ENCODE measurements at places on chromosomes 3 and 15.

- DNase-seq: peak; percentile 45
These were observed 36.3 kb upstream of the TMC3 start for GRCh38 chr15:81410318-81410753.

DNA sequence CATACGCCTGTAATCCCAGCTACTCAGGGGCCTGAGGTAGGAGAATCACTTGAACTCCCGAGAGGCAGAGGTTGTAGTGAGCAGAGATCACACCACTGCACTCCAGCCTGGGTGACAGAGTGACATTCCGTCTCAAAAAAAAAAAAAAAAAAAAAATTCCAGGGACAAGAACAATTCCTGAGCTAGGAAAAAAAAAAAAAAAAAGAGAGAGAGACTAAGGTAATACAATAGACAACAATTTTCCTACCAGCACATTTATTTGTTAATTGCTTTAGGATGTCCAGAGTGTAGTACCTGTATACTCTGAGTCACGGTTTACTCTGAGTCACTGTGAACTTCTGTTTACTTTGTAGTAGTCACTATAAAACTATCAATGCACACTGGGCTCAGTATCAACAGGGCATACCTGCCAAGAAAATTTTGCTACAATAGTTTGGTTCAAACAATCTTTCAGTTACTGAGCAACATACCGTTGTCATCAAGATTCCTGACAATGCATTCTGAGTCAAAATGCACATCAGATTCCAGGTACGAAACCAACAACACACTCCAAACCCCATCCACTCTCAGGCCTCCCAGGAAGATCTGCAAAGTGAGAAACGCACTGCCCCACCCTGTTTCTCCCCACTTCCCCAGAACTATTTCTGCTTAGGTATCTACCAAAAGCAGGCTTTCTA lies 28.3 kb downstream of the IGF2BP2 start:
- peak; percentile 24 for DNase-seq

GRCh38 chr3:148255981-148256969 lies 441.4 kb upstream of the AGTR1 start:
- DNase-seq: no peak

DNA sequence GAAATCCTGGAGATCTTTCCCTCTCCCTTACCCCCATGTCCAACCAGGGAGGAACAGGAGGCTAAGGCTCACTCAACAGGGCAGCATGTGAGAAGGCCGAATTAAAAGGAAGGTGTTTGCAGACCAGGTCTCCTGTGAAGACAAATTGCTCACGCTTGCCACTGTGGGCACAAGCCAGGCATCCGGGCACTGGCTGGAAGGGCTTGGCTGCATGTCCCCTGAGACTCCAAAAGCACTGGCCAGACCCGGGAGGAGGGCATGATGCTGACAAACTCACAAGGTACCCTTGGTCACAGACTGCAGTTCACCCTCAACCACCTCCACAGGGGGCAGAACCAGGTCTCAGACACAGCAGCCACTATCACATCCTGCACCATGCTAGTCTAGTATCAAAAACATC lies 113.7 kb upstream of the NSMCE3 start:
- DNase-seq: no peak

DNA sequence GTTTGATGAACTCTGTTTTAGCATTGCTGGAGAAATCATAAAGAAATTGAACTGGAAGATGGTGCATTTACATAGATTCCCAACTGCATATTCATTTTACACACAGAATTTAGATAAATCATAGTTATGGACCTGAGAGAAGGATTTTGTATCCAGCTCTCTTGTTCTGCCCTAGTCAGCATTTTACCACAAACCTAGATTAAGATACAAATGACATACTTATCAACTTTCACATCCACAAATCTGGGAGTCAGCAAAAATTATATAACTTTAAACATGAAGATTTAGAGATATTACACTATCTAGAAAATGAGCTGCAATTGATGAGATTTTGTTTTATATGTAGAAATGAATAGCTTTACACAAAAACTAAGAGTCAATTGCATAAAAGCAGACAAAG lies 632.8 kb downstream of the IGSF11 start:
- no peak for DNase-seq

- DNase-seq: no peak
These were observed 93.2 kb downstream of the SLCO3A1 start for GRCh38 chr15:91946581-91947292.

DNA sequence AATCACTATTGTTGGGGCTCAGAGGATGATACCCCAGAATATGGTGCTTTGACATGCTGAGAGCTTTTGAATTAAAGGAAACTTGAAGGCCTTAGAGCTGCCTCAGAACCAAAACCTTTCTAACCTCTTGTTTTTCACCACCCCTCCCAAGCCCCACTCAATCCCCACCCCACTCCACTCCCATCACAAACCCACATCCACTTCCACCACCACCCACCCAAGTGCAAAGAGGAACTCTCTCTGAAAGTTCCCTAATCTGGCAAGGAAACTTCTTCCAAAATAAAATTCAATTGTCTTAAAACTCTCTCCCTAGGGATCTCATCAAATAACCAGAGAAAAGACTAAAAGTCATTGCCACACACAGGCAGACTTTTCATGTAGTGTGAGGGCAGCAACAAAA lies 301.2 kb upstream of the ARHGEF26 start:
- no peak for DNase-seq

DNA sequence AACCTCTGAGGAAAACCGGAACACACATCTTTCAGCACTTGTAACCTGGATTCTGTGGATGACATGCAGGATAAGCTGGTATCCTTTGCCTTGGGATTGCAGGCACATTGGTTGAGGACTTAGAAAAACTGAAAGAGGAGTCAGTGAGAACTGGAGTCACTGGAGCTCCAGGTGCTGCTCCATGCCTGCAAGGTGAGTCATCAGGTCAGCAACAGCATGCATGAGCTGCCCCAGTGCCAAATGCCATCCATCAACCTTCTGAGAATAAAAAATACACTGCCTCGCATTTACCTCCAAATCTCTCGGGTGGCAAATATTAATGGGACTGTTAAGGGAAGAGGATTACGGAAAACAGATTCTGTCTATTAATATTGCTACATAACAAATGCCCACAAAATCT lies 729.1 kb downstream of the NTRK3 start:
- peak; percentile 52 for DNase-seq

DNA sequence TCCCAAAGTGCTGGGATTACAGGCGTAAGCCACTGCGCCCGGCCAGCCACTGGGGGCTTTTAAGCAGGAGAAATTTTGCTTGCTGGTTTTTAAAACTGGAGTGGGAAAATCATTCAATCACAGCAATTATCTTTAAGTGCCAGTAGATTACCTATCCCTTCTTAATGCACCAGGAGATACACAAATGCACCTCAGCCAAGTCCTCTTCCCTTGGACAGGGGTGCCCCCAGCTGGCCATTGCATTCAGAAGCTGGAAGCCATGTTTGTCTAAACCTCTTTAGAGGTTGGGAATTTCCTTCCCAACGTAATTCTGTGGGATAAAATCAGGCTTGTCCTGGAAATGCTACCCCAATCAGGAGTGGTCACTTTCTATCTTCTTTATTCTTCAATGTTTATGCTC lies 26.6 kb downstream of the MIX23 start:
- peak; percentile 45 for DNase-seq

All from ACHN (cell line).